Suppressor macrophage (primary cell): ENCODE measurements at places on chromosomes 13 and 19.
A peak's percentile ranks its signal among the peaks of the same experiment; 100 is the strongest.

DNA sequence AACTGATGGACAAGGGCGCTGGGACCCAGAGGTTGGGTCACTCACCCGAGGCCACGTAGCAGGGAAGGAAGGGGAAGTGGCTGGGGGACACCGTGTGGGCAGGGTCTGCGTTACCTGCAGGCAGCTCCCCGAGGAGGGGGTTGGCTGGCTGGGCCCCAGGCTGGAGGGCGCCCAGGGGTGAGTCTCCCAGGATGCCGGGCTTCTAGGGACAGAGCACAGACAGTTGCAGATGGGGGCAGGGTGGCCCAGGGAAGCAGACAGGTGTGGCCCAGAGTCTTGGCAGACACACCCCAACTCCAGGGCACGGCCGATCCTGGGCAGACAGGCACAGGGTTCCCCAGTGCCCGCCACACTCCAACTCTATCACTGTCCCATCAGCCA is 5.6 kb upstream of the FDX2 start:
- DNase-seq = no peak

DNA sequence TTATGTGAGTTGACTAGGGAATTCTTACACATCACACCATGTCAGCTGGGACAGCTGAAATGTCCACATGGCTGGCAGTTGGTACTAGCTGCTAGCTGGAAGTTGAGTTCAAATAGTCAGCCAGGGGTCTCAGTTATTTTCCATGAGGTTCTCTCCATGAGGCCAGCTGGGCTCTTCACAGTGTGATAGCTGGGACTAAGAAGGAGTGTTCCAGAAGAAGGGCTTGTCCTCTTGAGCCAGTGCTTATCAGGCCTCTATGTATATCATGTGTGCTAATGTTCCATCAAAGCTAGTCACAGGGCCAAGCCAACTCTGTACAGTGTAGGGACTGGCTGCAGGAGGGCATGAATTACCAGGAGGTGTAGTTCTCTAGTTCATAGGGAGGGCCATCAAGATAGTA is 11.8 kb downstream of the USPL1 start:
- no peak for DNase-seq

GRCh38 chr19:7905268-7905667 is 1.6 kb downstream of the MAP2K7 start:
- DNase-seq = no peak

DNA sequence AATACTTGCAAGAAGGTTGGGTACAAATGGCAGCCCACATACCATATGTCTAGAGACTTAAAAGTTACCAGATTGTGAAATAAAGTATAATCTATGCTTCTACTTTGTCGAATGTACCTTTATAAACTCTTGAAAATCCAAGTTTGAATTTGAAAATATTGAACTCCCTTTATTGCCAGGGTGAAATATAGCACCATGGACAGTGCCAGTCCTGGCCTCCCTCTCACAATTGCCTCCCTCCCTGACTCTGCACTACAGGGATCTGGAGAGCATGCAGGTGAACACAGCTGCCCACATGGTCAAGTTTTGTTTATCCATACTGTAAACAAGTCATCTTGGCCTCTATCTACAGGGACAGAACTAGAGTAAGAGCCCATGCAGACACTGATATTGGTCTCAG is 394.1 kb upstream of the SLITRK6 start:
- no peak for DNase-seq

DNA sequence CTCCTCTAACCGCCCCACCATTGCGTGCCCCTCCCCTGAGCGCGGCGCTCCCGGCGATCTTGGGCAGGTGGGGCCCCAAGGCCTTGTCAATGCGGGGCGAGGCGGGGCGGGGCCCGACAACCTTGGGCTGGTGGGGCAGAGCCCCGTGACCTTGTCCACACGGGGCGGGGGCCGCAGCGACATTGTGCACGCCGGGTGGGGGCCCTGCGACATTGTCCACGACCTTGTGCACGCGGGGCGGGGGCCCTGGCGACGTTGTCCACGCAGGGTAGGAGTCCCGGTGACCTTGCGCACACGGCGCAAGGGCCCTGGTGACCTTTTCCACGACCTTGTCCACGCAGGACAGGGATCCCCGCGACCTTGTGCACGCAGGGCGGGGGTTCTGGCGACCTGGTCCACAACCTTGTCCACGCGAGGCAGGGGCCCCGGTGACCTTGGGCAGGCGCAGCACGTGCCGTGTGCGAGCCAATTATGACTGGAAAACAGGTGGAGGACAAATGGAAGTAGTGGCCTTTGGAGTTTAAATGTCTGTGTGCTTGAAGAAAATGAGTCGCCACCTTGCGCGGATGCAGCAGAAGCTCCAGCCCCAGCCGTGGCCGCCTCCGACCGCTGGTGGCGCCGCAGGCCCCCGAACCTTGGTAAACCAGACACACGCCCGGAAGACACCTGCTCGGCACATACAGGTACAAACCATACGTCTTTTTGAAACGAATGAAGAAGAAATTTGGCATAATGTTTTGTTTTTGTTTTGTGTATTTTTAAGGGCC is 62.6 kb downstream of the LATS2 start:
- no peak for DNase-seq

DNA sequence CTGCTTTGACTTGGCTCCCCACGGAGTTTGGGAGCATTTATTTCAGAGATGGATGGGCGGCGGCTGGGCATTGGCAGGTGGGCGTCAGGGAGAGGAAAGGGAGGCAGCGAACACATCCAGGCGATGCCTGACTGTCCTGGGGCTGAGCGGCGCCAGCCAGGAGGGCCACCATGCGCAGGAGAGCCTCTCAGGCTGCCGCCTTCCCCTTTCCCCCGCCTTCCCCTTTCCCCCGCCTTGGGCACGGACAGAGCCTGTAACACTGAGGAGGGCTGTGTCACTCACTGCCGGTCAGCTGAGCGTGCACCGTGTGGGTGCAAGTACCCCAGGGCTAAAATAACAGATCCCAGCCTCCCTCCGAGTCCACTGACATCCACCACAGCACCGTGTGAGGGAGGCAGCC is 11.4 kb downstream of the MCF2L start:
- peak; percentile 50 for DNase-seq

GRCh38 chr13:19596960-19597361 is 35.6 kb upstream of the TPTE2 start:
- DNase-seq = peak; percentile 25

DNA sequence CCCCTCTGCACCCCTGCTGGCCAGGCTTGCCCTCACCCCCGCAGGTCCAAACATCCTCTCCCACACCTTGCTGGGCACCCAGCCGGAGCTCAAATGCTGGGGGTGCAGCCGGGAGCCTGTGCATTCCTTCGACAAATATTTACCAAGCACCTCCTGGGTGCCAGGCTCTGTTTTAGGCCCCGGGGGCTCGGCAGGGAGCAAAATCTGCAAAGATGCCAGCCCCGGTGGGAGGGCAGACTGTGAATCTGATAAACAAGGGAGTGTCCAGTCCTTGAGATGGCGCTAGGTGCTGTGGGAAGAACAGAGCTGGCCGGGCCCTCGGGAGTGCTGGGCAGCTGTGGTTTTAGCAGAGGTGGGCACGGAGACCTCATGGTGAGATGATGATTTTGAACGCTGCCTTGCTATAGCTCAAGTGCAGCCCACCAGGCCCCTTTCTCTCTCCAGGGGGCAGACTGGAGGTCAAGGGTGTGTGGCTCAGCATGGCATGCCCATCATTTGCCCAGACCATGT is 10.6 kb downstream of the NFIX start:
- DNase-seq = no peak

DNA sequence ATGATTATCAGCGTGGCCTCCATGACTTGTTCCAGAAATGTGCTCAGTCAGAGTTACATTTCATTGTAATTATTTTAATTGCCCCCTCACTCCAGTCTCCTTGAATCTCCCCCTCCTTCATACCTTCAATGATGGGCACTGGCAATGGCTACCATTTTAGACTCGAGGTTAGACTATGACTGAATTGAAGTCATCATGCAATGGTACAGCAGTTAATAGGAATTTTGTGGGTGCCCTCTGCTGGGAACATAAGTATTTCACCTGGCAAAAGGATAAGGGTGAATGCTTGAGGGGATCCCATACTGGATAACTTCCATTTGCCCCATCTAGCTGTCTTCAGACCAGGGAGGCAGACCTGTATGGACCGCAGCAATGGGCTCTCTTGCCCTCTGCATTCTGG is 32.2 kb upstream of the USP12 start:
- DNase-seq = peak; percentile 48

GRCh38 chr19:32368787-32369186 is 23.4 kb downstream of the ZNF507 start:
- DNase-seq = no peak

DNA sequence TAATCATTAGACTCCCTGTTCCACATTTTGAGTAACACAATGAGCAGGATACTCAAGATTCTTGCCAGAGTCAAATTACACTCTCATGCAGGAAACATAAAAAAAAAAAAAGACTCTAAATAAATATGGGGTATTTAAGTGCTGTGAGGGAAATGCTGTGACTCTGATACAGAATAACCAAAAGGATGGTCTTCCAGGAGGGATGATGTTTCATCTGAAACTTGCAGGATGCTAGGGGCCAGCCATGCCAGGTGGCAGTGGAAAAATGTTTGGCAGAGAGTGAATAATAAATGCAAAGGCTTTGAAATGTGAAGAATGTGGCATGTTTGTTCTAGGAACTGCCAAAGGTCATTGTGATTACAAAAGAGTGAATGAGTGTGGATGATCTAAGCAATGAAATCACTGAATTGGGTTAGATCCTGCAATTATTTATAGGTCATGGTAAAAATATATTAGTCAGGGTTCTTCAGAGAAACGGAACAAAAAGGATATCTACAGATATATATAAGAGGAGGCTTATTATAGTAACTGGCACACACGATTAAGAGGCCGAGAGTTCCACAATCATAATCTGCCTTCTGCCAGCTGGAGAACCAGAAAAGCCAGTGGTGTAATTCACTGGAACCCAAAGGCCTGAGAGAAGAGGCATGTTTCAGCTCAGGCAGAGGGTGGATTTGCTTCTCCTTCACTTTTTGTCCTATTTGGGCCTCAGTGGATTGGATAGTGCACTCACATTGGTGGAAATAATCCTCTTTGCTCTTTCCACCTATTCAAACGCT is 1832.8 kb upstream of the MIR17HG start:
- DNase-seq = no peak

DNA sequence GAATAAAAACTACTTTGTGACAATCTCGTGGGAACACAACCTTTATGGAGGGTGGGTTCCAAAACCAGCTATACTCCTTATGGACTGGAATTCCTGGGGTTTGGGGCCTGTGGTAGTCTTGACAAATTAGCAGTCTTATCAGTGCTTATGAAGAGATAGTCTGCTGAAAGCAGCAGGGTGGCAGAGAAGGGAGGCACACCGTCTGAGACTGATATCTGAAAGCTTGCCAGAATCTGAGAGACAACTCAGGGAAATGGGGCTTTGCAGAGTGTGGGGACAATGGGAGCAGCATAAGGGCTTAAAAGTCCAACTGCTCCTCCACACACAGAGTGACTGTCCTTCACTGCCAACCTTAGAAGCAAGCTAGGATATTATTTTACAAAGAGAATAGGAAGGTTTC is 95.9 kb downstream of the UGGT2 start:
- no peak for DNase-seq

GRCh38 chr19:27795369-27795768 is 1417.6 kb downstream of the UQCRFS1 start:
- DNase-seq = no peak

- no peak for DNase-seq
Measured at GRCh38 chr13:49954674-49955455, 18.7 kb upstream of the SPRYD7 start.

GRCh38 chr19:35052599-35053190 is 11.2 kb downstream of the HPN start:
- DNase-seq = no peak

DNA sequence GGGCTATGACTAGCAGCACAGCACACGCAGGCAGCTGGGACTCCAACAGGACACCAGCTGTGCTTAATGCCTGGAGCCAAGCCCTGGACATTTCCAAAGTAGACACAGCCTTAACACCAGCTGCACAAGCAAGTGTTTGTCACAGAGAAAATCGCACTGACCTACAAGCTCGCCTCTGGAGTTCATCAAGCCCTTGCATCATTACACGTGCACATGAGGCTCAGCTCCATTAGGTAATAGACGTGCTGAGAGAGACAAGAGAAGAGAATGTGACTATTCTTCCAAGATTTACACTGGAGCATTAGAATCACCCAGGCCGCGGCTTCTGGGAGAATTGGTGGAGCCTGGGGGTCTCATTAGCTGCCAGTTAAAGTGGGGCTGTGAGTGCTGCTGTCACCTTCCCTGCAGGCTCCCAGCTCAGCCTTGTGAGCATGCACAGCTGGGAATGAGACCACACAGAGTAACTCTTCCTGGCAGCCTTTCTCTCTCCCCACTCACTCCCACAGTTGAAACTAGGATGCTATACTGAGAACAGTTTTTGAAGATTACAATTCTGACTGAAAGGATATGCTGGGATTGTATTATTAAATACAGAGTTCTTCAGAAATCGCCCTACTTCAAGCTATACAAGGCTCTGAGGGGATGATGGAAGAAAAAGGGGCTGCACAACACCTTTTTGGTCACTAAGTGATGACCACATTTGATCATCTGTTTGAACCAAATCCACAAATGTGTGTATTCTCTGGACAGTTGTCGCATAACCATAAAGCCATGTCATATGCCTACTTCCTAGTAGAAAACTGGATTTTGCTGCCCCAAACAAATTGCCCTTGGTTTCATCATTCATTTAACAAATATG is 10.5 kb downstream of the STOML3 start:
- DNase-seq = no peak

DNA sequence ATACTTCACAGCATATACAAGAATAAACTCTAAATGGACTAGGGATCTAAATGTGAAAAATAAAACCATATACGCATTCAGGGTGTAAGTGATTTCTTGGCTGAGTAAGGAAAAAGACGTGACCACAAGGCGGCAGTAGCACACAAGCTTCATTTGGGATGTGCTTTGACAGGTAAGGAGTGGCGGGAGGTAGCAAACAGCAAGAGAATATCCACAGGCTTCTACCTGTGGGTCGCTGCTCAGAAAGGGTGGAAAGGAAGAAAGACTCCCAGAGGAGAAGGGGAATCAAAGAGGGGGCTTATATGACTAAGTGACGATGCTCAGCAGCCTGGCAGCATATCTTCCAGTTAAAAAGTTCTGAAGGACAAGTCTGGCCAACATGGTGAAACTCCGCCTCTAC is 2.5 kb upstream of the ZNF121 start:
- peak; percentile 78 for DNase-seq

DNA sequence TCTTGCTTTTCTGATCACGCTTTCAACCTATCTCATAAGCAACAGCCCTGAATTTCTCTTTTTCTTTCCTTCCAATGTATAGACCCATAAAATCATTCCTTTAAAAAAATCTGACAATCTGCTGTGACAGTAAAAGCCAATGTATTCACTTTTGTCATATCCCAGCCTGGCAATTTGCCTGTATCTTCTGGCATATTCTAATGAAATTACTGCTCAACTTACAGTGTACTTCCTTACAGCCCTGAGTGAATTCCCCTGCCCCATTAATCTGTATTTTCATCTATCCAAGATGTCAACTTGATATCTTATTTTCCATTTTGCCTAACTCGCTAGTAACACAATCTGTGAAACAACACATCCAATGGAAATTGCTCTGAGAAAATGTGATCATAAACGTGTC is 18.0 kb upstream of the SERP2 start:
- no peak for DNase-seq

- no peak for DNase-seq
Measured at GRCh38 chr13:110957931-110958330, 43.1 kb upstream of the ANKRD10 start.
